ENCODE measurements at places on chromosomes 1 and 21.
A peak's percentile ranks its signal among the peaks of the same experiment; 100 is the strongest.

GRCh38 chr21:15355066-15355465 lies 290.3 kb upstream of the NRIP1 start:
- DNase-seq, result no peak

DNA sequence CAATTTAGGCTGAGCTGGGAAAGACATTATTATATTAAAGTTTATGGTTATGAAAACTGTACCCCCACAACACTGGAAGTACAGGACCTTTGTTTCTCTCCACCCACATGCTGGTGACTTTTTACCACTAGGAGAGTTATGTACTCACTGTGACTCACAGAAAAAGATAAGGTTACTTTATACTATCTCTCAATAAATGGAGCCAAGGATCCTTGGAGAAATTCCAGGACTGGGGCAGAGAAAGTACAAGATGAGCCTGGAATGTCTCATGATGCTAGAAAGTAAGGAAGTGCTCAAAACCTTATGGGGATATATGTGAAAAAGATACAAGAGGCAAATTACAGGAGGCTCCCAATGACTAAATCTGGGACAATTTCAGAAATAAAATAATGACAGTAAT lies 63.9 kb upstream of the C1orf105 start:
- no peak for DNase-seq

- no peak for DNase-seq
These were observed 11.2 kb upstream of the CAPZB start for GRCh38 chr1:19496527-19496874.

- DNase-seq, result peak; percentile 87
These were observed 15.8 kb upstream of the TNFRSF8 start for GRCh38 chr1:12047120-12047876.

GRCh38 chr1:2891923-2892448 lies 90.5 kb upstream of the TTC34 start:
- no peak for DNase-seq

- DNase-seq, result no peak
These were observed 126.1 kb downstream of the TRABD2B start for GRCh38 chr1:47870946-47871676.

DNA sequence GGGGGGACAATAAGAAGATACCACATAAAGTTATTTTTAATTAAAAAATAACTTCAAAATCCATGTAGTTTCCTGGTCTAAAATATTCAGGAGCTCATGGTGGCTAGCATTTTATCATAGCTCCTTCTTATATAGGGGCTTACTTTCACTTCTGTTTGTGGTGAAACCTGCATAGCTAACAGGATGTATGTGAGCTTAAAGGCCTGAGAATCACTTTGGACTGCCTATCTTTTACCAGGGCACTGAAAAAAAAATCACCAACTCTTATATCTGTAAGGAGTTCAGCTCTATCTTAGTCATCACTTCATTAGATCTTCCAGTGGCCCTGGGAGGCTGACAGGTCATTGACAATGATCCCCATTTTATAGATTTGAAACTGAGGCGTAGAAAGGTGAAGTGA lies 21.3 kb downstream of the UROD start:
- DNase-seq, result no peak
